ENCODE measurements at places on chromosomes 2 and 18.

- DNase-seq, result no peak
These were observed 155.5 kb upstream of the ID2 start for GRCh38 chr2:8526403-8526696.

- DNase-seq, result peak; percentile 27
These were observed 678.3 kb upstream of the NRXN1 start for GRCh38 chr2:51710222-51710621.

DNA sequence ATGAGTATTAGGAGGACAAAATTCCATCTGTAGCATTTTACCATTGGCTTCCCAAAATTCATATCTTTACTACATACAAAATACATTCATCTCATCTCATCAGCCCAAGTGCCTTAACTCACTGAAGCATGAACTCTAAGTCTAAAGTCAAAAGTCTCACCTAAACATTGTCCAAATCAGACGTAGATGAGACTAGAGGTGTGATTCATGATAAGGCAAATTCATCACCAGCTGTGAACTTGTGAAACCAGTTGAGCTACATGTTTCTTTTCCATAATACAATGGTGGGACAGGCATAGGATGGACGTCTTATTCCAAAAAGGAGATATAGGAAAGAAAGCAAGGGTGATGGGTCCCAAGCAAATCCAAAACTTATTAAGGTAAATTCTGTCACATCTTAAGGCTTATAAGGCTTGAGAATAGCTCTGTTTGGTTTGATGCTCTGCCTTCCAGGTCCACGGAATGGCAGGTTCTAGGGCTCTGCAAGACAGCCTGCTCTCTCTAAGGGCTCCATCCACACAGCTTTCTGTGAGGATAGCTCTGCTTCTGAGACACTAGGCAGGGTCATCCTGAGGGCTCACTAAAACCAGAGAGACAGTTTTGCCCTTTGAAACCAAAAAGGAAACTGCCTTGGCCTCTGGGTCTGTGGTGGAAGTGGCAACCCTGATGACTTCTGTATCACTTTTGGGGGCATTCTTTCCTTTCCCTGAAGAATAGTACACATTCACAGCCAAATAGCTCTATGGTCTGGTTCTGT, 9.6 kb downstream of the IFIH1 start:
- no peak for DNase-seq

GRCh38 chr2:239717319-239717675, 307.8 kb downstream of the NDUFA10 start:
- DNase-seq, result no peak

DNA sequence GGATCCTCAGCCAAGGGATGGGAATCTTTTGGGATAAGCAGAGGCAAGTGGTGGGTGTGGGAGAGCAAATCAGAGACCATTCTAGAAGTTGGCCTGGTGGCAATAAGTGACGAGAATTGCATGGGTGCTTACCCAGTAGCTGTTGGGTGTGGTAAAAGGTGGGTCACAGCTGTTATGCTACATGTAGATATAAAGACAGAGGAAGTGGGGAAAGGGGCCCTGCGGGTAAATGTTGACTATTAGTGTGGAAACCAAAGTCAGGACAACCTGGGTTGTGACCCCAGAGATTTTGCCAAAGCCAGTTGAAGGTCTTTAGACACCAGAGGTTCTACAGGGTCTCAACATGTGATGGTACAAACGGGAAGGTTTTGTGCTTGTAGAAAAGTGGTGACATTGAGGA, 443.6 kb upstream of the HNRNPA3 start:
- DNase-seq, result no peak

GRCh38 chr2:118607641-118608040, 239.8 kb downstream of the EN1 start:
- no peak for DNase-seq

DNA sequence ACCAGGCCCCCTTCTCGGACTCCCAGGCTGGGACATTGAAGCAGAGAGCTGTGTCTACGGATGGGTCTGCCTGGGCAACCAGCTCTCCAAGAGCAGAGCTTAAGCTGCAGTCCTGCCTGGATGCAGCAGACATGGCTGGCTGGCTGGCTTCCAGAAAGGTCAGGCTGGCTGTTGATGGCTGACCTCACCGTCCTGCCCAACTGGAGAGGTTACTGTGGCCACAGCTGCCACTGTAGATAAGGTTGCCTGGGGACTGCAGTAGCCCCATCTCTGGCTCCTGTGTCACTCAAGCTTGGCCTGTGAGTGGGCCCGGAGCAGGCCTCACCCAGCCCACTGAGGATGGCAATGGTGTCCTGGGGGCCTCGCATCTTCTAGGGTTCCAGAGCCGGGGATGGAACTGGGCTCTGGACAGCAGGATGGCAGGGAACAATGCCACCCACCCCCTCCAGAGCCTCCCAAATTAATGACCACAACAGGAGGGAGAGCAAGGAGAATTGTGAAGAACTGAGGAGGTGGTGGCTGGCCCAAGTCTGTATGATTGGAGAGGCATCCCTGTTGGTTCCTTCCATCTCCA, 37.0 kb upstream of the FOSL2 start:
- no peak for DNase-seq

- no peak for DNase-seq
These were observed 338.4 kb downstream of the MBD2 start for GRCh38 chr18:53886058-53886457.

DNA sequence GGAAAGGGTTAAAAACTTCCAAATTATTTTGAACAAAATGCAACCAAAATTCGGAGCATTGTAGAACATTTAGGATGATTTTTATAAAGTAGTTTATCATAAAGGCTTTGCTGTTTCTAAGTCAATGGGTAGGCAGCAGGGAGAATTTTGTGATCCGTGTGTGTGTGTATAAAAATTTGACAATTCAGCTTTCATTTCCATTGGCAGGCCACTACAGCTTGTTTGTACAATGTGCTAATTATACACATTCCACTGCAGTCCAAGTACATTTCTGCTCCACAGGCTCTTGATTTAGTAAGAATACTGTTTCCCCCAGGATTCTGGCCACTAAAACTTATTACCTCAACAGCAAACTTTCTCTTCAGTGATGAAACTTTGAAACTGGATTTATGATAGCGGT, 71.8 kb upstream of the LTBP1 start:
- DNase-seq, result no peak

DNA sequence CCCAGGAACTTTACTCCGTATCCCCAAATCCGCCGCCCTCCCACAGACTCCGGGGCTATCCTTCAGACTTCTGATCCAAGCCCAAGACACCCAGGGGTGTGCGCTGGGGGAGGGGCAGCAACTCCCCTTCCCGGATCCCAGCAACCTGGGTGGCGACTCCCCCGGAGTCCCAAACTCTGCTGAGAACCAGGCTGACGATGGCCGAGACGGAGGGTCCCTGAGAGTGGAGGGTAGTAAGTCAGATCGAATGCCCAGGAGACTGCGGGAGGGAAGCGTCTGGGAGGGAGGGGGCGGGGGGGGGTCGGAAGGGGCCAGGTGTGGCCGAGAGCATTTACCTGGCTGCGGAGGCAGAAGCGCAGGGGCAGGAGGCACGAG, 7.0 kb upstream of the TNS1 start:
- no peak for DNase-seq

DNA sequence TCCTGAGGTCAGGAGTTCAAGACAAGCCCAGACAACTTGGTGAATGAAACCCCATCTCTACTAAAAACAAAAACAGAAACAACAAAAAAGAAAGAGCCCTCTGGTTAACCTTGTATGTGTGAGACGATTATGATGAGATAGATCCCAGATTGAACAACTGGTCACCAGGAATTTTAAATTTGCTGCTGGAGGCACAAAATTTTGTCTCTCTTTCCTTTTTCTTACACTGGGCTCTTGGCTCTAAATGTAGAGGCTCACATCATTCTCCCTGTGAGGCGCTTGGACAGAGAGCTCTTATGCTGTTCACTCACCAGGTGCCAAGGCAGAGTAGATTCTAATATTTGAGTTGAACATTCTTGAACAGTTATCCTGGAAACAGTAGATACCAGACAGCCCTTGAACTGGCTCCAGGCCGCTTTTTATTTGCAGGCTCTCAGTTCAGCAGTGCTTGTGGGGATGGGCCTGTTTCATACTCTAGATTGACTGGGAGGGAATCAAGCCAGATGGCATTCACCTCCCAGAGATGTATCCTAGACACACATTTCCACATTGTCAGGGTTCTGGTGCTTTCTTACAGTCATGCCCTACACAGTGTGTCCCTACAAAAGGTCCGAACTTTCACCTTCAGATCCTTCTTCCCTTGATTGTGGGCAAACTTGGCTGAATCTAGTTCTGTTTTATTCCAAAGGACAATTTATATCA, 1159.6 kb downstream of the RPIA start:
- DNase-seq, result no peak

GRCh38 chr18:72336786-72337185, 207.4 kb downstream of the CBLN2 start:
- no peak for DNase-seq

- DNase-seq, result no peak
These were observed 8.6 kb downstream of the OSBPL6 start for GRCh38 chr2:178202927-178203326.

GRCh38 chr2:219916726-219917440, 289.5 kb downstream of the SLC4A3 start:
- no peak for DNase-seq

- DNase-seq, result no peak
These were observed 318.8 kb upstream of the TMEFF2 start for GRCh38 chr2:192513575-192513974.

- DNase-seq, result peak; percentile 27
These were observed 167.2 kb downstream of the FBXO15 start for GRCh38 chr18:73980289-73980979.

GRCh38 chr2:57990118-57990725, 56.4 kb upstream of the VRK2 start:
- no peak for DNase-seq

- DNase-seq, result no peak
These were observed 14.8 kb downstream of the RELCH start for GRCh38 chr18:62201870-62202269.

- no peak for DNase-seq
These were observed 17.4 kb downstream of the LDLRAD4 start for GRCh38 chr18:13235981-13236380.

DNA sequence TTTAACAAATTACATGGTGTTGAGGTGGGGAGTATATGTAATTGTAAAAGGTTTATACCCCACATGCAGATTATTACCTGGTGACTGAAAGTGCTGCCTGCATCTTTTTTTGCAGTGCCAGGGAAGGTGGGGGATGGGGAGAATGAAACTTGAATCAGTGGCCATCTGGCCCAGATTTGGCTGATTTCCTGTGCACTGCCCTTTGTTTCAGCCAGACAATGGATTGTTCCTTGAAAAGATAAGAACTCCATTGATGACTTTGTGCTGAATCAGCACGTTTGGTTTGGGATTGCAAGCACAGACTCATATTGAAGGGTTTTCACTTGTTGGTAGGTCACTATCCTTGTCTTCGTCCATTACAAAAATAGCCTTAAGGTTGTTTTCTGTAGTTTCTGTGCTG, 20.9 kb downstream of the GREB1L start:
- no peak for DNase-seq

DNA sequence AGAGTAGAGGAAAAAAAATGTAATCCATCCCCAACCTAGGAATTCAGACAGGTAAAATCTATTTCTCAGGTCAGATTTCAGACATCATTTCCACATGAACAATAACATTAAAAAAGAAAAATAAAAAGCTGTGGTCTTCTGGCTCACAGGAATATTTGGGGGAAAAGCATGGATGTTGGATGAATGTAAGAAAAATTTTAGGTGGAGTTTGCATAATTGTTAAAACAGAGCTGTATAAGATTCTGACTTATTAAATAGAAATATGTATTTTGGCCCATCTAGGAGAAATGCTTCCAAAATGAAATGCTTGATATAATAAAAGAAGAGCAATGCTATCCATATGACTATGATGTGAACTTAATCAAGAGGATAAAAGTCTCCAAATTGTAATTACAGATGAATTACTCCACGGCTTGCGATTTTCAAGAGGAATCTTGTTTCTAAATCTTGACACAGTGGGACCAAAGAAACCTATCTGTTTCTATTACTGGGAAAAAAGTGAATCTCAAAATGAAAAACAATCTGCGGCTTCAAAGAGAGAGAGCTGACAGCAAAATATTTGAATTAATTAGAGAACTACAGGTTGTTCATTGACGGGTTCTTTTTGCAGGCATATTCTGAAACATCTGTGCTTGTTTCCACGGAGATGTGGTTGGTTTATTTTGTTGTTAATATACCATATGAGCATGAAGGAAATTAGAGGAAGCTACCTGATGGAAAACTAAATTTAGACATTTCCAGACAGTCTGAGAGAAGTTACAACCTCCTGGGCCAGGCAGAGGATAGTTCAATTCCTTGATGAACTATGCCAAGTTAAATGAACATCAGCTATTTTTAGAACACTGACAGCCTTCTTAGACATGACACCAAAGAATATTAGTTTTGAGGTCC, 468.7 kb downstream of the PID1 start:
- no peak for DNase-seq

DNA sequence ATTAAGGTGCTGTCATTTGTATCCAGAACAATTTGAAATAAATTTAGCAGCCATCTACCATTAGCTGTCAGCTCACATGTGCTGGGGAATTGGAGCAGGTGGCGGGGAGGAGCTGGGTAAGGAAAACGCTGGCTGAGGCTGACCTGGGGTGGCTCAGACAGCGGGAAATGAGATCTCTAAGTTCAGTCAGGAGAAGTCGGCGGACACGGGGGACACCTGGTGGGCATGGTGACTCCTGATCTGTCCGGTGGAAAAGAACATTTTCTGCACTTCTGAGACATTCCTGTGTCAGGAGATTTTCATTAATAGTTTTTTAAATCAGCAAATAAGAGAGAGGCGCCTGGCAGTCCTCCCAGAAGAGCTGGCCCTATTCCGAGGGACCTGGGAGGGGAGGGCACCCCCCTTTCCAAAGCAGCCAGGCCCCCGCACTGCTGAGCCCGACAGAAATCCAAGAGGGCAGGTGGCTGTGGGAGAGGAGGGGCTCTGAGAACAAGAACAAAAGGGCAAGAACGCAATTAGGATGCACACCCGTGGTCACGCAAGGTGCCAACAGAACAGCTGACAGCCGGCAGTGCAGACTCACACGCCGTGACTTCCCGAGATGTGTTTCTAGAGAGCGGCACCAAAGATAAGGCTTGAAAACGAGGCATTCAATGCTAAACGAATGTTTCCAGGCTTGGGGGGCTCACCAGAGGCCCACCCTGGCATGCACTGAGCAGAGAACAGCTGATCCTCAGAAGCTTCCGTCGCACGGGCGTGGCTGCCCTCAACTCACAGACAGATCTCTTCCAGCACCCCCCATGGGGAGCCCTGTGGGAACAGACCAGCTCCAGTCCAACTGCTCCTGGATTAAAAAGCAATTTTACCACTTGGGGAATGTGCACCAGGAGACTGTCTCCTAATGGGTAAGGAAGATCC, 26.4 kb downstream of the SLC66A2 start:
- DNase-seq, result no peak

- no peak for DNase-seq
These were observed 110.1 kb downstream of the RGPD3 start for GRCh38 chr2:106358081-106358480.

DNA sequence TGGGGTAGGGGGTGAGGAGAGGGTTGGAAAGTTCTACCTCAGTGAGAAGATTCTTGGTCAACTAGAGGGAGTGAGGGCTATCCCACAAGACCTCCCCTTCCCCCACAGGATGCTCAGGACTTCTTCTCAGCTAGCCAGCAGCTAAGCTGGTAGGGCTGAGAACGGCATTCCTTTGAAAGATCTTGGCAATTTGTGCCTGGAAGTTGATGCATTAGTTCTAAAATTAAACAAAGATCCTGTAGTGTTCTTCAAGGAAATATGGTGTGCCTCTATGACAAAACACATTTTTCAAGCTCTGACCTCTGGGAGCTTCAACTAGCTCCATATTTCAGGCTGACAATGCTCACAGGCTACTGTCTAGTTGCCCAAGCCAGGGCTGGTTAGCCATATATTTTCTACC, 2.3 kb downstream of the LYPD1 start:
- no peak for DNase-seq
